GM23248 (cell line): ENCODE measurements at places on chromosomes 3 and 15. TPM values are rescaled to one million over a fixed set of nuclear protein-coding genes. Genes with fewer than 3 reads are reported as not detected.

DNA sequence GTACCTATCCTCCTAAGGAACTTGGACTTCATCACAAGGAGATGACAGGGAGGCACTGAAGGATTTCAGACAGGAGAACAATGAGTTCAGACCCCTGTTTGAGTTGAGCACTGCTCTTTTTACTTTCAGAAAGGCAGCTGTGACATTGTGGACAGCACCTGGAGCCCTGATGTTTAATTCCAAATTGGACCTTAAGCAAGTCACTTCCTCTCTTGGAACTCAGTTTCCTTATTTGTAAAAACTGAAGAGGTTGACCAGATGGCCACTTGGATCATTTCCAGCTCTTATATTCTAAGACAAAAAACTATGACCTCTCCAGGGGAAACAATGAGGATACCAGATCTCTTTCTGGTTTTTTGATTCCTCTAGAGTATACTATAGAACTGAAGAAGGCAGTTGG is 34.1 kb upstream of the SMAD3 start:
- no peak for DNase-seq

GRCh38 chr15:99447497-99448371 is 118.0 kb upstream of the MEF2A start:
- no peak for DNase-seq

GRCh38 chr3:76438971-76439370 is 600.9 kb upstream of the ROBO2 start:
- DNase-seq, result peak; percentile 52

DNA sequence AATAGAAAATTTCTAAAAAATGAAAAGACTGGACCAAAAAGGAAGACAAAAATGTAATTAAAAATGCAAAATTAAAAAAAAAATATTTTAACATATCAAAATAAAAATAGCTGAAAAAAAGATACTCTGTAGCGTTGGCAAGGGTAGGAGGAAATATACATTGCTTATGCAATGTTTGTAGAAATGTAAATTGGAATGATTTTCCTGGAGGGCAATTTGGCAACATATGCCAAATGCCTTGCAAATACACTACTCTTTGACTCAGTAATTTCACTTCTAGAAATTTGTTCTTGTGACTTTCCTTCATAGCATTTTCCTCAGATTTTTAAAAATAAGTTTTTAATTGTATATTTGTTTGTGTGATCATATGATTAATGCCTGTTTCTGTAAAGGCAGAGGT is 296.6 kb downstream of the ZNF621 start:
- DNase-seq, result no peak

- peak; percentile 54 for DNase-seq
Observed at GRCh38 chr3:55164876-55165275, 237.0 kb upstream of the LRTM1 start.

DNA sequence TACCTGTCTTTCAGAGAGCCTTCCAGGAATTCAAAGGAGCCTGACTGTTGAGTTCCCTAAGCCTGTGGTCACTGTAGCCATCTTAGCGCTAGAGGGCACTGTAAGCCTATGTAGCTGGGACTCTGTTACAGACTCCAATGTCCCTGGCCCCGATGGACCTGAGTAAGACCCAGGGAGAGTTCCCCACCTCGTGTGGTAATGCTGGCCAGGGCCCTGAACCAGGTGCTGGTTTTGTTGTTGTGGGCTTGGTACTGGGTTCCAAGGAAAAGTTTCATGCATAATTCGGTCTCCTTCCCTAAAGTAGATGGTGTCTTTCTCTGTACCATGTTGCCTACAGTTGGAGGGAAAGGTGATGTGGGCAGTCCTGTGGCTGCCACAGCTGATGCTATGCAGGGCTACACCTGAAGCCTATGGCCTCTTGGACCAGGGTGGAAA is 32.4 kb downstream of the CDAN1 start:
- peak; percentile 83 for DNase-seq

GRCh38 chr3:43523454-43524053 is 98.3 kb downstream of the ANO10 start:
- peak; percentile 30 for DNase-seq

The SYNPR gene
- total RNA-seq, result not detected in 2 replicates

The LINGO1 gene
- total RNA-seq, result not detected in 2 replicates
